Ascending aorta (tissue), 2 donors: ENCODE measurements at places on chromosomes 7 and 10. TPM values are rescaled to one million over a fixed set of nuclear protein-coding genes. Genes with fewer than 3 reads are reported as not detected.

DNA sequence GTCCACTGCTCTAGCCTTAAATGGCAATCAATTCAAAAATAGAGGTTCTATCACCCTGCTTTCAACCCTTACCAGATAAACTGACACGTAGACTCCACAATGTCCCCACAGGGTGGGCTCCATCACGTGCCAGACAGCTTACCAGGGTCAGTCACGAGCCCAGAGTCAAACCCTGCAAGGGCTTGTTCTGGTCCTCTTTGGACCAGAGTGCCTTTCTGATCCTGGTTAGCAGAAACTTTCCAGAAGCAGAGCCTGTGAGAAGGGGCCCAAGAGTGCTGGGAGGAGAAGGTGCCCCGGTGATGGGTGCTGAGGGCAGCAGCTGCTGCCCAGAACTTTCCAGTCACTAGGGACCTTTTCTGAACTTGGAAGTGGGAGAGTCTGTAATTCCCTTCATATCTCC lies 354 bp upstream of the GIMAP5 start:
- peak overlapping the region; percentile 45 for H3K27ac ChIP-seq
- H3K4me3 ChIP-seq: peak overlapping the region; percentile 49
- no peaks in the 10 kb centered on the region for H3K27me3 ChIP-seq
- no peaks in the 10 kb centered on the region for H3K4me1 ChIP-seq

GRCh38 chr10:24622781-24623301 lies 100.8 kb downstream of the ARHGAP21 start:
- H3K27ac ChIP-seq: no peak overlapping the region
- no peak overlapping the region for H3K4me3 ChIP-seq

DNA sequence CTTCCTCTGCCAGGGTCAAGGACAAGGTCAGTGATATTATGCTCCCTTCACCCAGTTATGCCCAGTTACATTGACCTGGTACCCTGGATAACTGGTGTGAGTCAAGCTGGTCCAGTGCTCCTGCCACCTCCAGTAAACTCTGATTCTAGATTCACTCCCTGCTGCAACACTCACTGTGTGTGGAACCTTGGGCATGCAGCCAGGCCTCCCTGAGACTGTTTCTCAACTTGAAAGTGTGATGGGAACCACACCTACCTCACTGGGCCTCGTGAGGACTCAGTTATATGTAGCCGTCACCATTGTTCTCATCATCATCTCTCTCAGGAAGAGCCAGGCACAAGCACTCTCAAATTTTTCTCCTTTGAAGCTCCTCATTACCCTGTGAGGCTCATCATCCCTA lies 935 bp upstream of the ZNF736 start:
- H3K4me3 ChIP-seq: no peak overlapping the region
- H3K27me3 ChIP-seq: no peaks in the 10 kb centered on the region
- no peak for DNase-seq

FBXL13 gene
- 0.75 TPM for total RNA-seq

DNA sequence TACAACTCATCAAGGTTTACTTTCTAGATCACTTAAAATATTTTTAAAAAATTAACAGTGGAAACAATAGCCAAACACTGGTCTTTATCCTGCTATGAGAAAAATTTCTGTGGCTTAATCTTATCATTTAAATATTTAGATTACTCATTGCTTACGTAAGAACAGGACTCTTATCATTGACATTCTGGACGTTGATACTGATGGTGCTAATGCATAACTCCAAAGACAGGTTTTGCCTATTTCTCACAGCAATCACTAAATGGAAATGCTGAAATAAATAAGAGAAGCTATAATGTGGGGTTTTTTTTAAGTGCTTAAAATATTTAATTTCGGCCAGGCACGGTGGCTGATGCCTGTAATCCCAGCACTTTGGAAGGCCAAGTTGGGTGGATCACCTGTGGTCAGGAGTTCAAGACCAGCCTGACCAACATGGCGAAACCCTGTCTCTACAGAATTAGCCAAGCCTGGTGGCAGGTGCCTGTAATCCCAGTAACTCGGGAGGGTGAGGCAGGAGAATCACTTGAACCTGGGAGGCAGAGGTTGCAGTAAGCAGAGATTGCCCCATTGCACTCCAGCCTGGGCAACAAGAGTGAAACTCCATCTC lies 195.0 kb downstream of the HGF start:
- no peak overlapping the region for H3K4me3 ChIP-seq
- H3K36me3 ChIP-seq: no peaks in the 10 kb centered on the region
- H3K4me1 ChIP-seq: no peaks in the 10 kb centered on the region

CHST3 gene
- 41.4 TPM for total RNA-seq

KIAA1217 gene
- total RNA-seq: 13.0 TPM

DNA sequence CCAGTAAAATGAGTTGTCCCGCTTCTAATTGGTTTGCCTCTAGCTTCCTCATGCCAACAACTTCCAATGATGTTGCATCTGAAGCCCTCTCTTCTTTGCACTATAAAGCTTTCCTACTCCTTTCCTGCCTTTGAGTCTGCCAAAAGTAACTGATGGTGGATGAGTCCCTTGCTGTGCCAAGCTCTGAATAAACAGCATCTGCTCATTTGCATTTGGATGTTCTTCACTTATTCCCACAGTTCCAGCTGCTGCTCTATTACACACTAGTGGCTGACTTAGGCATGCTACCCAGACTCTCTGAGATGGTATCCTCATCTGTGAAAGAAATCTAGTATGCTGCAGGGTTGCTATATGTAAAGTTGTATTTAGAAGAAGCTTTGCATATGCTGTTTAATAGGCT lies 24.9 kb downstream of the SFR1 start:
- H3K27me3 ChIP-seq: no peaks in the 10 kb centered on the region
- no peaks in the 10 kb centered on the region for H3K4me1 ChIP-seq
- H3K4me3 ChIP-seq: no peak overlapping the region
- no peak for DNase-seq
- H3K27ac ChIP-seq: no peak overlapping the region

GRCh38 chr10:31929261-31930022 lies 811 bp upstream of the ARHGAP12 start:
- H3K4me1 ChIP-seq: peaks cover 19% of the 10 kb centered on the region
- H3K36me3 ChIP-seq: no peaks in the 10 kb centered on the region
- H3K27me3 ChIP-seq: no peaks in the 10 kb centered on the region
- peak overlapping the region; percentile 85 for H3K4me3 ChIP-seq

DNA sequence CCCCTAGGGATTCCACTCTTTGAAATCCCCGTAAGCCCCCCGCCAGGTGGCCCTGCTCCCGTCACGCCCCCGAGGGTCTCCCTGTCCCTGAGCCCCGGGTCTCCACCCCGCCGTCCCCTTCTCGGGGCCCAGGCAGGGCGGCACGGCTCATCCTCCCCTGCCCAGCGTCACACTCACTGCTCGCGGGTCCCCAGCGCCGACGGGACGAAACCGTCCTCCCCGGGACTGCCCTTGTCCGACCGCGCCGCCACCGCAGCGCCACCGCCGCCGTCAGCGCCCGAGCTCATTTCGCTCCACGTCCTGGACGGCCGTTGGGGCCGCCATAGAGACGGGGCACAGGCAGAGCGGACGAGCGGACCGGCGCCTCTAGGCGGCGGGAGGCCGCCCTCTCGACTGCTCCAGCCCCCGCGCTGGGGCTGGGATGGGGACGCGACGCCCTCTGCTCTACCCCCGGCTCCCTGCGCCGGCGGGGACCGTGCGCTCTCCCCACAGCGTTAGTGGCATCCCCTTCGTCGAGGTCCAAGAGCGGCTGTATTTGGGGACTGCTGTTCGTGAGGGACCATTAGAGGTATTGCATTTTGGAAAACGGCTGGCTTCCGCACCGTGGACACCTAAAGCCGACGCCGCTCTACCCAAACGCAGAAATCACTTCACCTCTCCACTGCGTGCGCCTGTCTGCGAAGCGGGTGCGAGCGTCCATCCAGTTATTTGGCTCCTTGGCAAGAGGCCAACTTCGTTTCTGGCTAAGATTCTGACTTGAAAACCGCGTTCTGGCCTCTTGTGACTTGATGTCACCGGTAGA lies at the start of gene EEF1AKMT2:
EEF1AKMT2 (minus strand) TSS at position 341 of the 802 bp plus-strand sequence; CDS start at position 287, 54 bp downstream.
- H3K36me3 ChIP-seq: no peaks in the 10 kb centered on the region
- no peaks in the 10 kb centered on the region for H3K27me3 ChIP-seq
- H3K4me3 ChIP-seq: peak within 1 kb of the TSS; percentile 94

GRCh38 chr10:121058082-121058481 lies 206.9 kb downstream of the WDR11 start:
- no peak for DNase-seq
- no peaks in the 10 kb centered on the region for H3K4me1 ChIP-seq
- no peak overlapping the region for H3K4me3 ChIP-seq
- H3K36me3 ChIP-seq: no peaks in the 10 kb centered on the region
- H3K27me3 ChIP-seq: no peaks in the 10 kb centered on the region

GRCh38 chr7:116433246-116433645 lies 66.3 kb upstream of the CAV2 start:
- DNase-seq: no peak
- H3K36me3 ChIP-seq: no peaks in the 10 kb centered on the region
- H3K27me3 ChIP-seq: no peaks in the 10 kb centered on the region
- no peak overlapping the region for H3K27ac ChIP-seq

- no peak overlapping the region for H3K4me3 ChIP-seq
- no peaks in the 10 kb centered on the region for H3K27me3 ChIP-seq
- no peak for DNase-seq
- no peaks in the 10 kb centered on the region for H3K4me1 ChIP-seq
- H3K36me3 ChIP-seq: no peaks in the 10 kb centered on the region
Measured at GRCh38 chr7:86411814-86412213, 231.9 kb upstream of the GRM3 start.

GIMAP8 gene
- 28.3 TPM for total RNA-seq

GRCh38 chr7:73908123-73908611 lies 47.2 kb downstream of the TMEM270 start:
- H3K27ac ChIP-seq: no peak overlapping the region
- DNase-seq: no peak
- no peak overlapping the region for H3K4me3 ChIP-seq
- no peaks in the 10 kb centered on the region for H3K27me3 ChIP-seq
- H3K36me3 ChIP-seq: no peaks in the 10 kb centered on the region
- peaks cover 7% of the 10 kb centered on the region for H3K4me1 ChIP-seq

DNA sequence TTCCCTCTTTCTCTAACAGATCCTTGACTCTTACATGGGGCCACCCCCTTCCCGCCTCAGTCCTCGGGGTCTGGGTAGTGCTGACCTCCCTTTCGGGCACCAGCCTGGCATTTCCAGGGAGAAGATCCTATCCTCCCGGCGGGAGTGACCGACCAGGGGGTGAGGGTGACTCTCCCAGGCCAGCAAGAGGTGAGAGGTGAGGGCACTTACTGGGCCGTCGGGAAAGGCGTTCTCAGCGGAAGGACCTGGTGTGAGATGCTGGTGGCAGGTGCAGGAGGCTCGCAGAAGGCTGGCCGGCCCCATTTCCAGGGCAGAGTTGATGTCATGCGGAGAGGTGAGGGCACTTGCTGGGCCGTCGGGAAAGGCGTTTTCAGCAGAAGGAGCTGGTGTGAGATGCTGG lies 4.2 kb upstream of the FOXL3 start:
- no peak overlapping the region for H3K27ac ChIP-seq
- DNase-seq: no peak
- no peaks in the 10 kb centered on the region for H3K36me3 ChIP-seq
- peaks cover 4% of the 10 kb centered on the region for H3K4me1 ChIP-seq

GRCh38 chr10:94916423-94916822 lies 22.0 kb upstream of the CYP2C9 start:
- H3K4me3 ChIP-seq: no peak overlapping the region
- no peaks in the 10 kb centered on the region for H3K27me3 ChIP-seq
- H3K36me3 ChIP-seq: no peaks in the 10 kb centered on the region
- DNase-seq: no peak
- no peak overlapping the region for H3K27ac ChIP-seq
- no peaks in the 10 kb centered on the region for H3K4me1 ChIP-seq

GRCh38 chr10:131694781-131695495 lies 205.9 kb upstream of the PPP2R2D start:
- H3K27me3 ChIP-seq: no peaks in the 10 kb centered on the region
- H3K4me3 ChIP-seq: no peak overlapping the region
- DNase-seq: no peak
- H3K27ac ChIP-seq: no peak overlapping the region

- DNase-seq: peak; percentile 76
- peaks cover 27% of the 10 kb centered on the region for H3K27me3 ChIP-seq
- peaks cover 21% of the 10 kb centered on the region for H3K4me1 ChIP-seq
- H3K27ac ChIP-seq: no peak overlapping the region
- H3K4me3 ChIP-seq: peak overlapping the region; percentile 48
Measured at GRCh38 chr7:28955718-28956607, 2.2 kb downstream of the TRIL start.

- no peak overlapping the region for H3K27ac ChIP-seq
- H3K4me1 ChIP-seq: no peaks in the 10 kb centered on the region
- H3K4me3 ChIP-seq: no peak overlapping the region
- H3K36me3 ChIP-seq: no peaks in the 10 kb centered on the region
- H3K27me3 ChIP-seq: no peaks in the 10 kb centered on the region
- DNase-seq: no peak
Measured at GRCh38 chr7:91193141-91193540, 71.1 kb upstream of the FZD1 start.

GRCh38 chr10:1963341-1963740 lies 226.0 kb upstream of the ADARB2 start:
- no peak overlapping the region for H3K4me3 ChIP-seq
- DNase-seq: no peak
- no peaks in the 10 kb centered on the region for H3K36me3 ChIP-seq
- H3K4me1 ChIP-seq: no peaks in the 10 kb centered on the region
- H3K27me3 ChIP-seq: no peaks in the 10 kb centered on the region

DNA sequence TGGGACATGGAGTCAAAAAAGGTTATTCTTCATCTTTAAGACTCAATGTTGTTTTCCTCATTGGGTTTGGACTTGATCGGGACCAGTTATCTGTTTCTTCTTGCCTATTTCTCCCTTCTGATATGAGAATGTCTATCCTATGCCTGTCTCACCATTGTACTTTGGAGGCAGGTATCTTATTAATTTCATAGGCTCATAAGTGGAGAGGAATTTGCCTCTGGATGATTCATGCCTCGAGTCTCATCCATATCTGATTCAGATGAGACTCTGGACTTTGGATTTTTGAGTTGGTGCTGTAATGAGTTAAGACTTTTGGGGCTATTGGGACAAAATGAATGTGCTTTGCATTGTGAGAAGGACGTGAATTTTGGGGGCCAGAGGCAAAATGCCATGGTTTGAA lies 36.2 kb upstream of the CCDC7 start:
- no peaks in the 10 kb centered on the region for H3K27me3 ChIP-seq
- no peak overlapping the region for H3K27ac ChIP-seq
- H3K4me3 ChIP-seq: no peak overlapping the region

DNA sequence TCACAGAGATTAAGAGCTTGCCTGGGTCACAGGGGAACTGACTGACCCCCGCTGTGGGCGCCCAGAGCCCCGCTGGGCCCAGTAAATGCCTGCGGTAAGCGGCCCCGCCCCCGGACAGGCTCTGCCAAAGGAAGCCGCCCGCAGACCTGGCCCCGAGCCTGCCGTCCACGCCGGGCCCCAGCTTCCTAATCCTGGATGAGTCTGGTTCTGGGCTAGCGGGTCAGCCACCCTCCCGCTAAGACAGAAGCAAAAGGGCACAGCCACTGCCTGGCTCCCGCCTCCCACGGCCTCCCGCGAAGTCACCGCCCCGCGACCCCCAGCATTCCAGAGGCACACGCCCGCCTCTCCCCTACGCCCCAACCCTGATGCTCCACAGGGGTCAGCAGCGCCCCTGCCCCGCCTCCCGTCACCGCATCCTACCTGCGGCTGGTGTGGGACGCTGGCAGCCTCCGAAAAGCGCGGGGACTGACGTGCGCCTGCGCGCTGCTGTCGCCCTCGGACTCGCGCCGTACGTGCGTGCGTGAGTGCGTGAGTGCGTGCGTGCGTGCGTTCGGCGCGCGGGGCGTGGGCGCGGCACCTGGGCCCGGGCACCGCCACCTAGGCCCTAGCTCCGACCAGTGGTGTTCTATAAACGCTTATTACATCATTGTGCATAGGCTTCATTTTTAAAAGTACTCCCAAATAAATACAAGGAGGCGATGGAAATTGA lies at the start of gene FIGNL1:
FIGNL1 (minus strand) TSS at position 470 of the 709 bp plus-strand sequence. CDS start 3,063 bp downstream, outside the sequence.
- DNase-seq: no peak
- H3K27ac ChIP-seq: peak within 1 kb of the TSS; percentile 32
- H3K36me3 ChIP-seq: peaks cover 19% of the 10 kb centered on the region
- peak within 1 kb of the TSS; percentile 73 for H3K4me3 ChIP-seq
- peaks cover 11% of the 10 kb centered on the region for H3K4me1 ChIP-seq

MSS51 gene
- total RNA-seq: not detected
